ENCODE measurements at places on chromosomes 5 and 9.

DNA sequence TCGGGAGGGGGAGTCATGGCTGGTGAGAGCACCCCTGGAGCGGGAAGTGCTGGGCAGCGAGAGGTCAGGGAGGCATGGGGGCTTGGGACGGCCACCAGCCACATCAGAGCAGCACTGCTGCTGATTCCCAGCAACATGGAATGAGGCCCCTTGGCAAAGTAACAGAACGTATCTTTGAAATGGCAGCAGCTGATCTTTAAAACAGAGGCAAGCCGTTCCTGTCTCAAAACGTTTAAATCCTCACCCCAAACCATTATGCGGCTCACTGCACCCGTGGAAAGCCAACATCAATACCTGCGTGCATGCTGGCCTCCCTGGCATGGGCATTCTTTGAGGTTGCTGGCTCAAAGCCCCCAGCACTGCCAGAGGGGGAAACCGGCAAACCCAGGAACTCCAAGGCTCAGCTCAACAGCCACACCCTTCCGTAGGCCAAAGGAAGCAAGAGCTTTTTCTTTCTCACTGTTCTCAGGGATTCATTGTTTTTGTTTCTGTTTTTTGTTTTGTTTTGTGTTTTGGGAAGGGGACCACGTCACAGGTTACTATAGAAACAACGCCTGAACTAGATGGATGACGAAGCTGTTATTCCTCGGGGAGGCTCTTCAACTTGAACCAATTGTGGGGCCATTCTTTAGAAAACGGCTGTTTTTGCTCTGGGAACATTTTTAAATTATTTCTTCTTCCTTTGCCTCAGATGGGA, 28.1 kb upstream of the OBP2B start:
- DNase-seq = no peak

- no peak for DNase-seq
These were observed 6.6 kb upstream of the CNOT6 start for GRCh38 chr5:180487556-180487955.

DNA sequence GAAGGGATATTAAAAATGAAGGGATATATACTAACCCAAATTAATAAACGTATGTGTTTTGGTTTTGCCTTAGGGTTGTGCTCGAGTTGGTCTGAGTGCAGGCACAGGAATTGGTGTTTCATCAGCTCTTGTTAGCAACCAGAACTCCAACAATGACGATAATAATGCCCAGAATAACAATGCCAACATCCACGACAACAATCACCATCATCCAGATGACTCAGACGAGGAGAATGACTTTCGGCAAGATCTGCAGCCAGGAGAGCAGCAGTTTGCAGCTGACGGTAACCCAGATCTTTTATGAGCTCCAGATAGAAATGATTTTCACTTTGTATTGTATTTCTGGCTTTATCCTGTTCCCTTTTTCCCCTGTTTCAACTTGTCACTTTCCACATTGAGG, 33.2 kb downstream of the FBXO38 start:
- no peak for DNase-seq

DNA sequence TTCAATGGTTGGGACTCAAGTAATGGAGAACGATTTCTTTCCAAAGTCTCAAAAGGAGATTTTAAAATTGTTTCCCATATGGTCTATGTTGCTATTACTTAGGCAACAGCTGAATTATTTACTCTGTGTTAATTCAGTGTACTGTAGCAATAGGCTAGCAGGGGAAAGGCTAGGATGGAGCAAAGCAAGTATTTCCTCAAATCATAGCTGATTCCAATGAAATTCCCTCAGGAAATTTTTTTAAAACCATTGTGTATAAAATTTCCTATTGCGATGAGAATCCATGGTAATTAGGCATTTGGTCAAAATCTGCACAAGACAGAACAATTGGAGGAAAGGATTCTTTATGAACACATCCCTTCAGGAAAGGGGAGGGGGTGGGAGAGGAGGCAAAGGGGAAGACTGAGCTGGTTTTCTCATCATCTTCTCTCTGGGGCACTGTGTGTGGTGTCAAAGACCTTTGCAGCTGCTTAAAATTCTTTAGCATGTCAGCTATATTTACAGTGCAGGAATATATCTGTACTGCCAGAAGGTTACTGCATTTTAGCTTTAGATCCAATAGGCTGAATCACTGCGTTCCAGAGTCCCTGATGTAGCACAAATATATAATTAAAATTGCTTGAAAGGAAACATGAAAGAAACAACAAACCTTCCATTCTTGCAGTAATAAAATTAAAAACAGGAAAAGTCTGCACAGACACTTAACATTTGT, 95.3 kb downstream of the ZNF608 start:
- DNase-seq = no peak

DNA sequence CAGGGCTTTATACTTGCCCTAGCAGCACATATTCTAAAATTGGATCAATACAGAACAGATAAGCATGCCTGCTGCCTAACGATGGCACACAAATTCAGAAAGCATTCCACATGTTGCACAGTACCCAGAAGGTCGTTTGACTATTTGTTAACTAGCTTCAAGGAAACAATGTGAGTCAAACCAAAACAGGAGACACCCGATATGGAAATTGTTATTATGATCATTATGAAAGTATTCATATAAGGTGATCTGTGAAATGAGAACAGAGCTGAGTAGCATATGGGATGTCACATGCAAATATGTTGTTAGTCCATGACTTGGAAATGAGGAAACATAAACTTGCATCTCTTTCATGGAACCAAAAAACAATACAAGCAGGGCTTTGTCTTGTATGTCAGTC, 56.3 kb upstream of the BICD2 start:
- no peak for DNase-seq
